ENCODE measurements at places on chromosomes 6 and 20. TPM values are rescaled to one million over a fixed set of nuclear protein-coding genes. Genes with fewer than 3 reads are reported as not detected.

HLA-DQB2 gene
- 73.7 TPM for total RNA-seq

DNA sequence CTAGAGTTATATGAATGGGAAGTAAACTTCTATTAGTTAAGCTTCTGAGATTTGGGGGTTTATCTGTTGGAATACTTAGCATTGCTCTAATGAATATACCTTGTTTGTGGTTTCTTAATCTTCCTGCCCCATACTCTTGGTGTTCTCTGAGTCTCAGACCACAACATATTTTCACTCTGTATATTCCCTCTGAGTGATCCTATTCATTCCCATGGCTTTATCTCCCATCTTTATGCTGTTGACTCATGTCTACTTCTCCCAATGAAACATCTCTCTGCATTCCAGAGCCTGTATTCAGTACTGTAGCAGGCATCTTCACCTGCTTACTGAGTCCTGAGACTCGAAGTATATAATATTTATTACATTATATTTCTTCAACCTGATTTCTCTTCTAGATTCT lies 283.7 kb upstream of the MAP3K7 start:
- no peak for DNase-seq

GRCh38 chr6:74939151-74939708 lies 266.6 kb downstream of the COL12A1 start:
- DNase-seq: no peak

DNA sequence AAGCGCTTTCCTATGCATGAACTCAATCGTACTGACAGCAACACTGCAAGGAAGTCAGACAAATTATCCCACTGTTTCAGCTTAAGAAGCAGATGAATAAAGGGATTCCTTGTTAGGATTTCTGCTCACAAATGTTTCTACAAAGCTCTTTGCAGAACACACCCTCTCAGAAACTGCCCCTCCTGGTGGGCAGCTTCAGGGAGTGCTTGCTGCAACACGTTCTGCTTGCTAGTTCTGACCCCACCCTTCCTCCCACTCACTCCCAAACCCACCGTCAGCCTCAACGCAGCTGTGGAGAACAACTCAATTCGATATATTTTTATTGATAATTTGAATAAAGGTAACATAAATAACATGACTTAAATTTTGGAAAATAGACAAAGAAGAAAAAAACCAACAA lies 250.8 kb upstream of the PRDM1 start:
- DNase-seq: no peak

GRCh38 chr6:151010071-151010470 lies 144.6 kb downstream of the MTHFD1L start:
- DNase-seq: no peak

TFAP2A gene
- 63.5 TPM for total RNA-seq

- DNase-seq: no peak
Measured at GRCh38 chr6:23388086-23388783, 737.8 kb upstream of the NRSN1 start.

HEBP2 gene
- 150 TPM for total RNA-seq
